ENCODE measurements at places on chromosomes 4 and X. TPM values are rescaled to one million over a fixed set of nuclear protein-coding genes. Genes with fewer than 3 reads are reported as not detected.

The RGS12 gene
- total RNA-seq, result 15.1 TPM

The SPANXB1 gene
- not detected for total RNA-seq

The PPP4R3C gene
- total RNA-seq, result not detected

The DMRTC1 gene
- not detected for total RNA-seq

The TNIP3 gene
- total RNA-seq, result 0.72 TPM

The SMR3A gene
- not detected for total RNA-seq

The SMARCA5 gene
- 53.6 TPM for total RNA-seq

The SYTL5 gene
- 0.08 TPM for total RNA-seq

The MAGEH1 gene
- total RNA-seq, result 11.4 TPM

The UNC5C gene
- total RNA-seq, result 2.2 TPM

The TRIM75 gene
- total RNA-seq, result not detected

The NOX1 gene
- not detected for total RNA-seq

The EDA gene
- 1.4 TPM for total RNA-seq

The GPM6B gene
- total RNA-seq, result 0.57 TPM

The F8A1 gene
- total RNA-seq, result 7.1 TPM

The MAOA gene
- total RNA-seq, result 4.7 TPM

The TRPC5OS gene
- not detected for total RNA-seq

The BMX gene
- total RNA-seq, result 0.90 TPM

The LNX1 gene
- 1.6 TPM for total RNA-seq

The PRDM5 gene
- total RNA-seq, result 18.4 TPM

The GPR173 gene
- 2.5 TPM for total RNA-seq

The NXF2B gene
- not detected for total RNA-seq

The LDB2 gene
- total RNA-seq, result 85.9 TPM

The FGFBP1 gene
- total RNA-seq, result not detected

The SASH3 gene
- total RNA-seq, result not detected

The CAMK2D gene
- 378 TPM for total RNA-seq

The ATP1B4 gene
- total RNA-seq, result not detected

The ABCG2 gene
- total RNA-seq, result 0.90 TPM

The IBSP gene
- total RNA-seq, result not detected

The FGF5 gene
- total RNA-seq, result 0.98 TPM

The CD40LG gene
- not detected for total RNA-seq

The TMEM150C gene
- total RNA-seq, result 1.9 TPM

The ADH1A gene
- total RNA-seq, result 0.27 TPM

The STK32B gene
- total RNA-seq, result 5.3 TPM

The SPIN2A gene
- total RNA-seq, result not detected

The FBXW7 gene
- total RNA-seq, result 77.0 TPM

The NONO gene
- 330 TPM for total RNA-seq

The TBC1D19 gene
- 35.2 TPM for total RNA-seq

The SMARCA1 gene
- 110 TPM for total RNA-seq

The PRICKLE3 gene
- total RNA-seq, result 2.9 TPM

The VCX2 gene
- total RNA-seq, result not detected

The SRPX gene
- 142 TPM for total RNA-seq

The ZDHHC15 gene
- total RNA-seq, result 0.18 TPM

The DCAF8L2 gene
- not detected for total RNA-seq

The CWH43 gene
- total RNA-seq, result not detected

The MAGEB1 gene
- total RNA-seq, result not detected

The PDZD4 gene
- 0.09 TPM for total RNA-seq

The CSAG1 gene
- not detected for total RNA-seq

The CT45A8 gene
- not detected for total RNA-seq

The MTCP1 gene
- total RNA-seq, result 1.6 TPM

The SPACA5 gene
- total RNA-seq, result not detected

The SOX3 gene
- total RNA-seq, result not detected

The LIMCH1 gene
- total RNA-seq, result 0.82 TPM

The RHOXF2 gene
- not detected for total RNA-seq

The OFD1 gene
- total RNA-seq, result 20.3 TPM

The CXCL8 gene
- 2.4 TPM for total RNA-seq

The SLC6A14 gene
- not detected for total RNA-seq

The MTMR8 gene
- 0.27 TPM for total RNA-seq

The DACH2 gene
- total RNA-seq, result not detected
